ENCODE measurements at places on chromosomes 1 and 21.
A peak's percentile ranks its signal among the peaks of the same experiment; 100 is the strongest.

GRCh38 chr21:28617300-28617699 is 375.4 kb downstream of the LTN1 start:
- DNase-seq, result no peak

GRCh38 chr1:165289556-165289955 is 67.0 kb downstream of the LMX1A start:
- no peak for DNase-seq

DNA sequence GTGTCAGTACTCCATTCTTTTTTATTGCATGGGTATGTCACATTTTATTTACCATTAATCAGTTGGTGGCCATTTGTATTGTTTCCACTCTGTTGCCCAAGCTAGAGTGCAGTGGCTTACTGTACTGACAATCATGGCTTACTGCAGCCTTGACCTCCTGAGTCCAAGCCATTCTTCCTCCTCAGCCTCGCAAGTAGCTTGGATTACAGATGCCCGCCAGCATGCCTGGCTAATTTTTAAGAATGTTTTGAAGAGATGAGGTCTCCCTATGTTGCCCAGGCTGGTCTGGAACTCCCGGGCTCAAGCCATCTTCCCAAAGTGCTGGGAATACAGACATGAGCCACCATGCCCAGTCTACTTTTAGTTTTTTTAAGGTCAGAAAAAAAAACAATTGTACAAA is 813 bp upstream of the SFT2D2 start:
- DNase-seq, result no peak

DNA sequence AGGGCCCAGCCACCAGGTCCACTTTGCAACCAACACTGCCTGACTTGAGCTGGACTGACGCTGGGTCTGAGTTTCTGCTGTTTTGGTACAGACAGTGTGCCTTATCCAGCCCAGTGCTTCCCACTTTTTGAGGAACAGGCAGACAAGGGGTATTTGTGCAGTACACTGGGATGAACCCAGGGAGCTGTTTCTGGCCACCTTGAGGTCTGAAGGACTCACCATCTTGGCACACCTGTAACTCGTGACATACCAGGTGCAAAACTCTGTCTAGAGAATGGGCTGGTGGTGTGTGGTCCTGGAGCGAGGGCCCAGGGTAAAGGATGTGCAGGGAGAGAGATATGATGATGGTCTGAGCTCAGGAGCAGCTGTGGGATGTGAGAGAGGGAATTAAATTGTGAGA is 148.6 kb downstream of the PCP4 start:
- no peak for DNase-seq

DNA sequence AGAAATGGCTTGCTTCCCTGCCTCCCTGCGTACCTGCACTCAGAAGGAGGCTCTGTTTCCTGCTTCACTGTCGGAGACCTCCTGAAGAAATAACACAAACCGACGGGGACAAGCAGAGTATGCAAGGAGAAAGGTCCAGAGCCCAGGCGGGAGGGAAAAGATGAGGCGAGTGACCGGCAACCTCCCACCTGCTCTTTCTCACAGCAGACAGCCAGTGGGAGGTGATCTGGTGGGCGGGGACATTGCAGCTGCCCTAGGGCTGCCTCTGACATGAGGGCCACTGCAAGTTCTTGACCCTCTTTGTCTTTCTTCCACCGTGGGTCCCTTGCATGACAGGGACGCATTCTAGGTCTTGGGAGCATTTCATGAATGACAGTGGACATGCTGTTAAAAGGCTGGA is 368.2 kb downstream of the CAMTA1 start:
- no peak for DNase-seq

- no peak for DNase-seq
These were observed 120.2 kb upstream of the ERRFI1 start for GRCh38 chr1:8146257-8146855.

- no peak for DNase-seq
These were observed 98.6 kb upstream of the ZNF644 start for GRCh38 chr1:91120421-91120820.

DNA sequence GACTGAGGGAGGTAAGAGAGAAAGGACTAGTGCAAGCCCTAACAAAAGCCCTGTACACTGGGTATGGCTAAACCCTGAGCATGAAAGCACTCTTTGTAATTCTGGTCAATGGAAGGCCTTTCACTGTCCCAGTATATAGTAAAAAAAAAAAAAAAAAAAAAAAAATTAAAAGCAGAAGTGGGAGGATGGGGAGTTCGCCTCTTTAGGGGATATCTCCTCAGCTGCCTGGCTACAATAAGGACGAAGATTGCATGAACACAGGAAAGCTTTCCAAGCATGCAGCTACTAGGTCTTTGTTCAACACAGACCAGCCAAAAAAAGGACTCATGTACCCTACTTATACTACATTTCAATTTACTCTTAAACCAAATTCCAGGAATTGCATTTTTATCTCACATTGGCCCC is 59.1 kb downstream of the EIF4G3 start:
- no peak for DNase-seq

- DNase-seq, result no peak
These were observed 14.3 kb downstream of the TTLL10 start for GRCh38 chr1:1187938-1188337.

DNA sequence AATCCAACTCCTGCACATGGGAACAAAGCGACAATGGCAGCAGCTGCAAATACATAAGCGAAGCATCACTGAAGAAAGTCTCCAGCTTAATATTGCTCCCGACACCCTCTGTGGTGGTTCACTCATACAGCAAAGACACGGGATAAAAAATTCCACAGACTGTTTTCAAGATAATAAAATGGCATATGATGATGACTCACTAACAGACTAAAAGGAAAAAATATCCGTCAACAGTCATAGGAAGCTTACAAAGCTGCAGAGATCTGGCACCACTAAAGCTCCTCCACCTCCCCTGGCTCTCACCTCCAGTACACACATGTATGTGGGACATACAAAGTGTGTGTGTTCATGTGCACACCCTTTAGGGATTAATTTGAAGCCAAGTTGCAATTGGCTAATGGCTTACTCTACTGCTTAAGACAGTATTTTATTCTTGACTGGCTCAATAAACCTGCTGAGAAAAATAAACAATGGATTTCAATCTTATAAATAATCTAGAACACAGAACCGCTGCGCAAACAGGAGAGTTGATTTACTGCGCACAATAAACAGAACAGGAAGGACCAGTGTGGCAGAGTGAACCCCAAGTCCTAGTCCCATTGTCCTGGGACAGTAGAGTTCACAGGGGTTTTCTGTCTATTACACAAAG is 94.4 kb downstream of the SLC45A1 start:
- DNase-seq, result no peak

DNA sequence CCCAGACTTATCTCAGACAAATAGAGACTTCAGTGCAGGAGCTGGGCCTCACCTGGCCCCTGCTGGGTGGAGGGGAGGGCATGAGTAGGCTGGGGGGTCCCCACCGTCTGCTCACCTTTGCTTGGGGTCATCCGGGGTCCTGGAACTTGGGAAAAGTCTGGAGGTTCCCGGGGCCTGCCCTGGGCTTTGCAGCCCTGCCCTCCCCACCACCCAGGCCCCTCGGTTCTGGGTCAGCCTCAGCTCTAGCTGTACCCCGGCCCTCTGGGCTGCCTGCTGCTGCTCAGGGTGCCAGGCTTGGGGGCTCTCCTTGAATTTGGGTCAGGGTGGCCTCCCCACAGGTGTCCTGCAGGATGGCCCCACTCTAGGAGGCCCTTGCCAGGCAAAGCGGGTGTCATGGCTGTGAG is 2.4 kb upstream of the TMEM52 start:
- DNase-seq, result no peak

DNA sequence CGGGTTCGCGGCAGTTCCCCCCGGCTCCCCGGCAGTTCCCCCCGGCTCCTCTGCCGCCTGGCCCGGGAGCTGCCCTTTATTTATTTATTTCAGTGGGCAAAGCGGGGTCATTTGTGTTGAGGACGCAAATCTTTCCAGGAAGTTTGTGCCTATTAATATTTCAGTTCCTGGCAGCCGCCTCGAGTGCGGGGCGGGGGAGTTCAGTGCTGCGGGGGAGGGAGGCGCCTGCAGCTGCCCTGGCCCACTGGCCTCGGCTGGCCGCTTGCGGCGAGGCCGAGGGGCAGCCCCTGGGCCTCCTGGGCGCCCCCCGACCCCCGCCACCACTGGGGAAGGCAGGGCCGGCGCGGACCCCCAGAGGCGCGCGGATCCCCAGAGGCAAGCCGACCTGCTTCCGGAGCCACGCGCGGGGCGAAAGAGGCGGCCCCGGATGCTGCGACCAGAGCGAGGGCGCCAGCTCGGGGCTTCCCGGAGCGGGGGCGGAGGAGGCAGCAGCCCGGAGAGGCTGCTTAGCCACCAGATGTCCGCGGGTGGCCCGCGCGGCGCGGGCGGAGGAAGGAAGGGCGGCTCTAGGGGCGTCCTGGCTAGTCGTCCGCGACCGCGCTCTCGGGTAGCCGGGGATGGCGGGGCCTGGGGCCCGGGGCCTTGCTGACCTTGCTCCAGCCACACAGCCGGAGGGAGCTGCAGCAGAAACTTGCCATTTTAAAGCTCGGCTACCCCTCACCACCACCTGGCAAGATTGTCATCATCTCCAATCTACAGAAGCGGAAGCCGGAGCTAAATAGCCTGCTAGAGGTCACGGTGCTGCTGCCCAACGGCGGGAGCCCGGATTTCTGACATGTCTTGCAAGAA is 48.0 kb downstream of the H3-3A start:
- DNase-seq, result peak; percentile 45

- DNase-seq, result no peak
These were observed 39.9 kb upstream of the CSF3R start for GRCh38 chr1:36522461-36523229.

- no peak for DNase-seq
These were observed 366.8 kb upstream of the DPYD start for GRCh38 chr1:98287626-98288025.

DNA sequence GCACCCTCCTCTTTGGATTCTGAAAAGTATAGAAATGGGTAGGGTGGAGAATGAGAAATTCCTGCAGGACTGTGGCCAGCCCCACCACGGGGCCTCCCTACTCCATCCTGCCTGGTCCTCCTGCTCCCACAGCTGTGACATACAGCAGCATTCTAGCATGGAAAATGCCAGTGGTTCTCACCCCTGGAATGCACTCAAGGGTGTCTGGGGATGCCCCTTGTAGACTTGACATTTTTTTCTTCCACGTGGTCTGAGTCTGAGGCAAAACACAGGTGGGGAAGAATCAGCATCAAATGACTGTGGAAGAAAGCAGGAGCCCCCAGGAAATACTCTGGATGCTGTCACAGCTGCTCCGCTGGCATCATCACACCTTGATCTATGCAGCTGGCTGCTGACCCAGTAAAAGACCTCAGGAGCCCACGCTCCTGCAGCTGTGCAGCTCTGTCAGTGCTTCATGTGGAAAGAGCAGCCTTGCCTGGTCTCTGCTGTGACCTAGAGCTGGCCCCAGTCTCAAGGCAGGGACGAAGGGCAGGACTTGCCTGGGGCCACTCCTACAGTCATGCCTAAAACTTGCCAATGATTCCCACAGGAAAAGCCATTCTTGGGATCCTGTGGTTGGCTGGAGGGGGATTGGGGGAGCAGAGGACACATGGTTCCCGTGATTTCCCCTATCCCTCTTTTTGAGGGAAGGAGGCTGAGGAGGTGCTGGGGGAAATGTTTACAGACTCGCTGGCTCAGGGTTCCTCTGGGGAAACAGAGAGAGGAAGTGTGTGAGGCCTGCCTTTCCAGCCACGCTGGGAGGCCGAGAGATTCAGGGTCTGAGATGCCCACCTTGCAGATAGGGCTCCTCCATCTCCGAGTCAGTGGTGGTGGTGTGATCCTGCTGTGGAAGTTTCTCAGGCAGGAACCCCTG is 10.8 kb upstream of the A3GALT2 start:
- DNase-seq, result no peak

DNA sequence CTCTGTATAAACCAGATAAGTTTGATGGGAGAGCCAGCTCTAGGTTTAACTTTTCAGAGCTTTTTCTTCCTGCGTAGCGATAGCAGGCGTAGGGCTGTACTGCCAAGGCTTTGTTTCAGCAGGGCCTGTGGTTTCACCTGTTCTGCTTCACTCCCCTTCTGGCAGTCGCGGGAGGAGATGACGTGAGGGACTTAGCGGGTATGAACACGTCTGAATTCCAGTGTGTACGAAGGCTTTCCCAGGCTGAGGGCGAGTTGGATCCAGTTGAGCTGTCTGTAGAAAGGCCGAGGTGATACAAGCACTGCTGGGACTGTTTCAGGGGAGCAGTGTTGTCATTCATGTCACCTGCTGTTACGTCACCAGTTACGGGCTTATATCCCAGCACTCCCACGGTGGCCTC is 21.2 kb downstream of the PEX14 start:
- no peak for DNase-seq

- DNase-seq, result no peak
These were observed 37.2 kb downstream of the SETD4 start for GRCh38 chr21:36023092-36023480.

- DNase-seq, result no peak
These were observed 240.6 kb downstream of the BRINP2 start for GRCh38 chr1:177411381-177411780.

Measured in T-helper 9 cell (primary cell).